Left kidney (tissue), 8 donors: ENCODE measurements at places on chromosomes 4 and X. TPM values are rescaled to one million over a fixed set of nuclear protein-coding genes. Genes with fewer than 3 reads are reported as not detected.

GRCh38 chrX:64394874-64395567 lies at the start of gene MTMR8:
Gene MTMR8 (minus strand): TSS chrX:64395452. CDS start chrX:64395363, 89 bp downstream.
- peak; percentile 55 for DNase-seq

DNA sequence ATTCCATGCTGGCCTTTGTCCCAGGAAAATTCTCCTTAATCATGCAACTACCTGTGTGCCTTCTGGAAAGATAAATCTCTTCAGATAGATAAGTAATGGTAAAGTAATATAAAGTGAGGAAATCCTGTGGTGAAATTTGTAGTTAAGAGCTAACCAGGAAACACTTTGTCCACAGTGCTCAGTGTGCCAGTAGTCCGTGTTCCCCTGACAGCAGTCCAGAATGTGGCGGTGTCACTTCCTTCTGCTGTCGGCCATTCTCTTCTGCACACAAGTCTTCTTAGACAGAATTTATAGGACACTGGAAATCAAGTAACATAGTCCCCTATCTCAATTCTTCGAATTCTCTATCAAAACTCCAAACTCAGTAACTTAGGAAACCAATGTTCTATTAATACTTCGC lies 5.7 kb upstream of the CXXC4 start:
- no peak for DNase-seq

- DNase-seq: no peak
These were observed 61.2 kb downstream of the NDNF start for GRCh38 chr4:121011138-121011537.

DNA sequence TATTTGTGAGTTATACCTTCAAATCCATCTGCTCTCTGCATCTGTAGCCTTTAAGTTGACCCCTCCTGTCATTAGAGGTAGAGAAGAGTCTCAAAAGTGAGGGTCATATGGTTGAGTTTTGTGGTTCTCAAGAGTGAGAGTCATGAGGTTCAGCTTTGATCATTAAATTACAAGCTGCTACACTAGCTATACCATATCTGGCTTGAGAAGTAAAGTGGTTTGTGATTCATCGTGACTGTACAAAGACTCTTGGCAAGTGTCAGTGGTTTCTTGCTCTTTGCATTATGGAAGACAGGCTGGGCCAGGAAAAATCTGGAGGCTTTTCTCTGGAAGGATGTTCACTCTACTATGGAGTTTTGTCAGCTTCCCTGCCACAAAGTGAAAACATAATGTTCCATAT lies 170.6 kb downstream of the ZC4H2 start:
- DNase-seq: no peak

GRCh38 chr4:37475087-37475486 lies 211.1 kb downstream of the RELL1 start:
- no peak for DNase-seq

GRCh38 chr4:140297221-140297570 lies 76.2 kb upstream of the SCOC start:
- DNase-seq: no peak

- no peak for DNase-seq
These were observed 13.1 kb downstream of the SMAD1 start for GRCh38 chr4:145494666-145495270.

DNA sequence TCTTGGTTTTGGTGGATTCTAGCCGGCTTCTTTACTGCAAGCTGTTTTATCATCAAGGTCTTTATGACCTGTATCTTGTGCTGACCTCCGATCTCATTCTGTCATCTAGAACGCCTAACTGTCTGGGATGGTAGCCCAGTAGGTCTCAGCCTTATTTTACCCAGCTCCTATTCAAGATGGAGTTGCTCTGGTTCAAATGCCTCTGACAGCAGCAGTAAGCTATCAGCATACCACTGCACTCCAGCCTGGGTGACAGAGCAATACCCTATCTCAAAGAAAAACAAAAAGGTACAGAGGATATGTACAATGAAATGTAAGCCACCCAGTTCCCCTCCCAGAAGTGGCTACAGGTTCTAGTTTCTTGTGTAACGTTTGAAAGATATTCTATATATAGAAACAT lies 36.1 kb downstream of the HERC6 start:
- no peak for DNase-seq

DNA sequence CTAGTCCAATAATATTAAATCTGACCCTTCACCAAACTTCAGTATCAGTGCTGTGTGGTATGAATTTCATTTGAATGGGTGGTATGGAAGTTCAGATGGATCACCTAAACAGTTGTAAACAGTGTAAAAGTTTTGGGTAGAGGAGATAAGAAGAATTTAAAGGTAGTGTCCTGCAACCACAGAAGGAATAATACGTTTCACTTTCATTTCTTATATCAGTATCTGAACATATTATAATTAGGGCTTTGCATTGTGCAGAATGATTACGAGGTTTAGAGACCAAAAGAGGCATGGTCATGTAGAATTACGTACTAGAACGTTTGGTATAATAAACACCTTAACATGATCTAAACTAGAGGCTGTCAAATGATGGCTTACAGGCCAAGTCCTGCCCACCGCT lies 116.1 kb downstream of the PDLIM5 start:
- DNase-seq: no peak

DNA sequence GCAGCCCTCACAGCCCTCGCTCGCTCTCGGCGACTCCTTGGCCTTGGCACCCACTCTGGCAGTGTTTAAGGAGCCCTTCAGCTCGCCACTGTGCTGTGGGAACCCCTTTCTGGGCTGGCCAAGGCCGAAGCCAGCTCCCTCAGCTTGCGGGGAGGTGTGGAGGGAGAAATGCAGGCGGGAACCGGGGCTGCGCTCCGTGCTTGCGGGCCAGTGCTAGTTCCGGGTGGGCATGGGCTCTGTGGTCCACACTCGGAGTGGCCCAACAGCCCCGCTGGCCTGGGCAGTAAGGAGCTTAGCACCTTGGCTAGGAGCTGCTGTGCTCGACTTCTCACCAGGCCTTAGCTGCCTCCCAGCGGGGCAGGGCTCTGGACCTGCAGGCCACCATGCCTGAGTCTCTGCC lies 192.6 kb downstream of the COX18 start:
- no peak for DNase-seq

- DNase-seq: no peak
These were observed 34.7 kb downstream of the ADD1 start for GRCh38 chr4:2878346-2878745.

GRCh38 chr4:7414736-7415510 lies 19.8 kb downstream of the PSAPL1 start:
- DNase-seq: no peak

GRCh38 chr4:126364311-126364911 lies 1049.7 kb downstream of the FAT4 start:
- DNase-seq: no peak

GRCh38 chr4:101027721-101028120 lies 319.6 kb downstream of the PPP3CA start:
- no peak for DNase-seq

DNA sequence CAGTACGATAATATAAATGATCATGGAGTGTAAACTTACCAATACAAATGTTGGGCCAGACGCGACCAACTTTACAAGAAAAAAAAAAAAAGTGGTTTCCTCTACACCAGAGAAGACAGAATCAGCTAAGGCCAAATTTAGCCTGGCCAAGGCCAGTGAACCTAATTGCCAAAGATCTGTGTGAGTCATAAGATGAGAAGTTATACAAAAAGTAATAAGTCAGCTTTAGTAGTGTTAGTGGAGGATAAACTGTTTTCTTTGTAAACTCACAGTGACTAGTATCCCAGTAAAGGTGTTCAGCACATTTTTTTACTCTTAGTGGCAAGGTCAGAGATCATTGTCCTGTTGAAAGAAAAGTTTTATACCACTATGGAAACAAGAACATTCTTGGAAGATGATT lies 531.4 kb upstream of the TECRL start:
- no peak for DNase-seq

DNA sequence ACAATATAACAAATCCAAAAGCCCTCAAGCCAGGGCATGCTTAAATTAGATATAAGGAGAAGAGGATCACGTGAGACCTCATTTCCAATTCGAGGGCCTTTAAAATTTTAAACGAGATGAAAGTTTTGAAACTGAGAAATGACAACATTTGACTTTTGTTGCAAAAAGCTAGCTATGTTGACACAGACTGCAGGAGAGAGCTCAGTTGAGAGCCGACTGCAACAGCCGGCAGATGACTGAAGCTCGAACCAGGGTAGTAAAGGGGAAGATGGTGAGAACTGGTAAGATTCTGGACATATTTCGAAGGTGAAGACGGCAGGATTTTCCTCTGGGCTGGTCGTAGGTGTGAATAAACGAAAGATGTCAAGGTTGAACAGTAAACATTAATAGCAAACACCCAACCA lies 773 bp downstream of the PRMT9 start:
- peak; percentile 19 for DNase-seq

DNA sequence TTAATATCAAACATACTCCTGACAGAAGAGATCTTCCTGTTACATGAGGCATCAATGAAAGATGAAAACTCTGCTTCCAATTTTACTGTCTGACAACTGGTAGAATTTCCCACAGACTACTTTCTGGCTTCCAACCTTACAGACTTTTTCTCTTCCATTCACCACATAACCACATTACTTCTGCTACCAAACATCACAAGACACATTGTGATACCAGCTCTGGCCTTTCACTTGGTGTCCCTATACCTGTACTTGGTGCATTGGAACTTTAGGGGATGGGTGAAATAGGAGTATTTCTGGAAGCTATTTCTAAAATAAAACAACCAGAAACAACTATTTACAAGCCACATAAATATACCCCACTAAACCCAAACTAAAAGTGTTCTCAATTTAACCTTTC lies 20.5 kb downstream of the AMTN start:
- DNase-seq: no peak

DNA sequence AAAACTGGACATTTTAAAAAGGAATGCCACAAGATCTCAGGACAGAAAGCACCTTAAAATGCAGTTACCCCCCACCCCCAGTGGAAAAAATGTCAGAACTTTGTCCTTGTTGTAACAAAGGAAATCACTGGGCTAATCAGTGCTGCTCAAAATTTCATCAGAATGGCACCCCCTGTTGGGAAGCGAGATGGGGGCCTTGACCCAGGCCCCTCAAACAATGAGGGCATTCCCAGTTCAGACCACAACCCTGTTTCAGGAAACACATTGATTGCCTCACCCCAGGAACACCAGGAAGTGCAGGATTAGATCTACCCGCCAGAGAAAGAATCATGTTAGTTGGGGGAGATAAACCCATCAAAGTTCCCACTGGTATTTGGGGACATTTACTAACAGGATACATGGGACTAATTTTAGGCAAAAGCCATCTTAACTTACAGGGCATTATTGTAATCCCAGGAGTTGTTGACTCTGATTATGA lies 16.4 kb downstream of the SPIN2B start:
- DNase-seq: no peak

- DNase-seq: no peak
These were observed 13.9 kb upstream of the RASL11B start for GRCh38 chr4:52848254-52848653.

GRCh38 chr4:108201774-108202173 lies 33.0 kb upstream of the LEF1 start:
- DNase-seq: no peak

DNA sequence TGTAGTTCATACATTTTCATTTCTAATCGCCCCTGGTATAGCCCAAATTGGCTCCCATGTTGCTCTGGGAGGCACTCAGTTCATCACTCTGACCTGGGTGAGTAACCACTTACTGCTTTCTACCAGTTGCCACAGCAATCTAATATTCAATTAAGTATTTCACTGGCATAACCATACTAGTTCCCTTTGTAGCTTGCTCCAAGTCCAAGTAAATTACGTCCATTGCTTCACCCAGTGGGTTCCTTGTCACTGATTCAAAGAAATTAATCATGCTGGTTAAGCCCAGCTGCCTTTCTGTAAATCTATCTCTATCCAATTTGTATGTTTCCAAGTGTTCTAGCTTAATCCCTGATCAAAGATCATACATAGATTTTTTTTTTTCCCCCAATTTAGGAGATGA lies 92.0 kb upstream of the CBR4 start:
- DNase-seq: no peak

- no peak for DNase-seq
These were observed 80.7 kb downstream of the STOX2 start for GRCh38 chr4:183985786-183986185.

GRCh38 chrX:153526042-153526441 lies 8.6 kb downstream of the ATP2B3 start:
- no peak for DNase-seq

DNA sequence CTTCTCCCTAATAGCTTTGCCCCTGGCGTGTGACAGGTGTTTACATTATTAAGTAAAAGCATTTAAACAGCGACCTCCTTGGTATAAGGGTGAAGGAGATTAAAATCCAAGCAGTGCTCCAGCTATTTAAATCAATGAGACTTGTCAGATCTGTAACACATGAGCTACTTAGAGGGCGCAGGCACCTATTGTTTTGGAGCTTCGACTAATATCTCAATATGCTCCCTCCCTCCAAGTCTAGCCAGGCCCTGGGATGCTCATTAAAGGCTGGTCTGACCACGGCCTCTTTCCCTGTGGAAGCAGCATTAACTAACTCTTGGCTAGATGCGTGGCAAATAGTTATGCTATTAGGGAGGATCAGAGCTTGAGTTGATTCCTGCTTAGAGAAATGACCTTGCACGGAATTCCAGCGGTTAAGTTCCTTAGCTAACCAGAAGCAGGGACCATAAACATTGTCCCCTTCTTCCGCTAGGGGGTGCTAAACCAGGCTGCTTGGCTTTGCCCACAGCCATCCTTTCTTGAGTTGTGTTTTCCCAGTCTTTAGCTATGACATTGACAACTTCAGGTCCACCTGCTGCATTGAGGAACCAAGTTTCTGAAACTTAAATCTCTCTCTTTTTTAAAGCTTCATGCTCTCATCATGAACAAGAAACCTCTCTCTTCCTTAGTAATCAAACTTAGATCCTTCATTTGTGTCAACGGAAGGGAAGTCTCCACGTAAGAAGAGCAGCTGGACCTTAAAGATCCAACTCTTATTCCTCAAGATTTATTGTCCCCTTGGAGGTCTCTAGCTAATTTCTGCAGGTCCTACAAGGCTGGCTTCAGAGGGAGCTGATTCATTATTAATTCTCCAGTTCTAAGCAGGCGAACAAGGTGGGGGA lies 80.7 kb upstream of the IGFBP7 start:
- peak; percentile 50 for DNase-seq

- no peak for DNase-seq
These were observed 11.7 kb downstream of the LAS1L start for GRCh38 chrX:65522739-65523372.

Gene XAGE1A
- polyA plus RNA-seq: not detected

Gene SPON2
- polyA plus RNA-seq: 10.8 TPM

Gene FAM53A
- polyA plus RNA-seq: 1.4 TPM

Gene NEIL3
- 9.3 TPM for polyA plus RNA-seq

Gene MAGEA10
- not detected for polyA plus RNA-seq

Gene BEX4
- 144 TPM for polyA plus RNA-seq

Gene CXorf49
- not detected for polyA plus RNA-seq

Gene NR0B1
- polyA plus RNA-seq: 0.10 TPM

Gene CLDN22
- polyA plus RNA-seq: 0.71 TPM

Gene TMEM156
- 3.0 TPM for polyA plus RNA-seq

Gene GAGE12J
- not detected for polyA plus RNA-seq

Gene FOXR2
- not detected for polyA plus RNA-seq

Gene PTTG2
- polyA plus RNA-seq: not detected

Gene ADH7
- polyA plus RNA-seq: not detected

Gene BEND2
- 0.10 TPM for polyA plus RNA-seq

Gene INTS6L
- polyA plus RNA-seq: 32.2 TPM

Gene EDA2R
- polyA plus RNA-seq: 0.83 TPM

Gene PIR
- 5.6 TPM for polyA plus RNA-seq

Gene RBM3
- 419 TPM for polyA plus RNA-seq
